Endothelial cell (in vitro differentiated cells): ENCODE measurements at places on chromosomes 6 and 20.

DNA sequence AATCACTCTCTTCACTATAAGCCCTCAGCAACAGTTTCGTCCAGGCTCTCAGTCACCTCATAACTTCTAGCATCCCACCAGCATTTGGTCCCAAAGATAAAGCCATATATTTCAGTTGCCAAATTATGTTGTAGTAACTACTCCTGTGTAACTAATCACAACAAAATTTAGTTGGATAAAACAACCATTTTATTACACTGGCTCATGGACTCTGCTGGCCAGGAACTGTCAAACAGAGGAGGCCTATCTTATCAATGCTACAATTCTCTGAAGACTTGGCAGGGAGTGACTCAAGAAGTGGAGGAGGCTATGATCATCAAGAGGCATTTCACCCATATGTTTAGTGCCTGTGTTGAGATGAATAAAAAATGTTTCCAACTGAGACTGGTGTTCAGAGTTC lies 1082.3 kb upstream of the GJE1 start:
- no peak for DNase-seq

DNA sequence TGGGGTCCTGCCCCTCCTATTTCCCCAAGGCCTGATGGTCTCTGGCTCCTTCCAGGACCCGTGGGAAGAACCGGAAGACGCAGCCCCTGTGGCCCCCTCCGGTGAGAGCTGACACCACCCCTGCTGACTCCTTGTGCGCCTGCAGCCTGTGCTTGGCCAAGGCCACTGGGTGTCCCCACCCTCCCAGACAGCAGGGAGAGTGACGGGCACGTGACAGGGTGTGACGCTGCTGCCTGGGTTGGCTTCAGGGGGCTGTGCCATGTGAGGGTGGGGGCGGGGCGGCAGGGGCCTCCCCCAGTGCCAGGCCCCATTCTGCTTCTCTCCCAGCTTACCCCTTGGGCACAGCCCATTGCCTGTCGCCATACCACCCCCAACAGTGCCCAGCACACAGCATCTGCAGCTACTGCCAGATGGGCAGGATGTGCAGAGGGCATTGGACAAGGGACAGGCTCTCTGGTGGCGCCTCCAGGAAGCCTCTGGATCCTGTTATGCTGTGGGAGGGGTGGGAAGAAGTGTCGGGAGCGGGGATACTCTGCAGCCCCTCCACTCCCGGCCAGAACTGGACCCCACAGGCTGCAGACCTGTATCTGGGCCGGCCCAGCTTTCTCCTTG lies 2.9 kb downstream of the BIRC7 start:
- no peak for DNase-seq

- no peak for DNase-seq
Measured at GRCh38 chr20:15507151-15507550, 1066.1 kb downstream of the KIF16B start.

- DNase-seq, result no peak
Measured at GRCh38 chr6:382883-383810, 8.4 kb upstream of the IRF4 start.

GRCh38 chr20:63079971-63080370 lies 73.2 kb upstream of the BHLHE23 start:
- no peak for DNase-seq

DNA sequence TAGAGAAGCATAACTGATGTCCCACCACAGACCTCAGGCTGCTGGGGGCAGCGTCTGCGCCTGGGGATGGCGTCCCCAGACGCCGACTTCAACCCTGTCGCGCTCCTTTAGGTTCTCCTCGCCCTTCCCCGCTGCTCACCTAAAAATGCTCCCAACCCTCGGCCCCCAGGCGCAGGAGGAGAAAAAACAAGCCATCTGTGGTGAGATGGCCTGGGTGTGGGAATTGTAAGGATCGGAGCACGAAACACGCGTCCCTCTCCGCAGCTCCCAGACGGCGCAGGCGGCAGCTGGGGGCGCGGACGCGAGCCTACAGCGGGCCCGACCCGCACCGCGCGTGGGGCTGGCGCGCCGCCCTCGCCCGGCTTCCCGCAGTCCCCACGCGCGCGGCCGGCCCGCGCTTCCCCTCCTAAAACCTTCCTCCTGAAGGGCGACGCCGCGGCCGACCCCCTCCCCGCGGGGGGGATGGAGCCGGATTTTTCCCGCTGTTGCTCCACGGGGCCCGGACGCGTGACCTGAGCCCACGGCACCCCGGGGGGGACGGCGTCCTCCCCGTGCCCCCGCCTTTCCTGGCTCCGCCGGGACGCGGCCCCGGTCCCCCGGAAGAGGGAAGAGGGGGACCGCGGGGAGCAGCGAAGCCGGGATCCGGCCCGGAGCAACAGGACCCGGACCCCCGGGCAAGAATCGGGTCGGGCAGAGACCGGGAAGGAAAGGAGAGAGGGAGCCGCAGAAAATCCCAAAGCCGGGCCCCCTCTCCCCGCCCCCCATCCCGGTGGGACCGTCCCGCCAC lies 611 bp downstream of the EPB41L2 start:
- peak; percentile 33 for DNase-seq

GRCh38 chr20:25676164-25676809 lies 20.4 kb downstream of the ZNF337 start:
- no peak for DNase-seq

DNA sequence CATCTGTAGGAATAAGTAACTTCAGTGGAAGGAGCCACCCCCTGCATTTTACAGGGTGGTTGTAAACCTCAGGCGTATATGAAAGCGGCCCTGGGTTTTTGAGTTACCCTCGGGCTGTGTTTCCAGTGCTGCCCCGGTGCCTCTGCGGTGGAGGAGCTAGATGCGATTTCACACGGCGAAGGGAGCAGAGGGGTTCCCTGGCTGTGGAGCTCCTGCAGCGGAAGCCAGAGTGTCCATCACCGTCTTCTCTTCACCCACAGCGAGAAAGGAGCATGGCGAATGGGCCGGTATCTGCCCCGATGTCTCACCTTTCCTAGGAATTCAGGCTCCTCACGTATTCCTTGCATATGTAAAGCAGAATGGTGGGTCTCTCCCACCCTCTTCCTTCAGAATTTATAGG lies 253.6 kb downstream of the THBS2 start:
- no peak for DNase-seq

GRCh38 chr6:43850314-43851203 lies 80.5 kb downstream of the VEGFA start:
- DNase-seq, result no peak

DNA sequence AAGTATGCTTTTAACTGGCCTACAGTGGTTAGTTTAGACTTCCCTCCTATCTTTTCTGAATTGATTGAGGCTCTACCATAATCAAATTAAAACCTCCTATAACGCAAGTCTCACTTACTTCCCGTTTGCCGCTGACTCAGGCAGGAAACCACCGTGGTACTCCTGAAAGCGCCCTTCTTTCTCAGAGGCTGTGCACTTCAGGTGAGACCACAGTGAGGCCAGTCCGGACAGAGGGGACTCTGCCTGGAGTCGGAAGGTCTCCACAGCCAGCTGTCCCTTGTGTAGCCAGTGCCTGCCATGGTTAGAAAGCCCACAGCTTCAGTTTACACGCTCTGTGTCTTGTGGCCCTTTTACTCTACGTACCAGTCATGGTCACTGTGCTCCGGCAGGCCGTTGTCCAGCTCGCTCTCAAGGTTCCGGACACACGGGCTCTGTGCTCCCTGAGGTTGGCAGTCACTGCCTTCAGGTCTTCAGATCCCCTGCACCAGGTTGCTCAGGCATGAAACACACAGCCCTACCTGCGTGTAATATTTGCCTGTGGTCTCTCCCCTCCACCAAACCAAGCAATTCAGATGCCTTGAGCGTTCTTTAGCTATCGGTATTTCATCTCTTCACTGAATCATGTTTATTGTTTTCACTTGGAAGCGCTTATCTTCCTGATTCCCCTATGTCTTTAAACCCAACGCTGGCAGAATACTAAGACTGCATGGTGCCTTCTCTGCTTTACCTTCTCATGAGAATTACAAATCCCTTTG lies 178.8 kb downstream of the SMOC2 start:
- no peak for DNase-seq

DNA sequence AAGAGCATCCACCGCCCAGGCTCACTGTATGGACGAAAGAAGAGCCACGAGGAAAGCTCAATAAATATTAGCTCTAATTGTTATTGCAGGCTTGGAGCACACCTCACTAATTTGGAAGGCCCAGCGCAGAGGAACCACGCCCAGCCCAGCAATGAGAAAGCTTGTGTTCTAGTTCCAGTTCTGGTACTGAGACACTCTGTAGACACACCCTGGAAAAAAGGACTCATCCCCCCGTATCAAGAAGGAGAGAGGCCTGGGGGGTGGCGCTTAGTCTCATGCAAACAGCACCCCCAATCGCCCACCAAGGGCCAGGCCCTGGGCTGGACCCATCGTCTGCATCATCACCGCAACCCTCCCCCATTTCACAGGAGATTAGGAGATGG lies 156.9 kb downstream of the BMP7 start:
- no peak for DNase-seq

DNA sequence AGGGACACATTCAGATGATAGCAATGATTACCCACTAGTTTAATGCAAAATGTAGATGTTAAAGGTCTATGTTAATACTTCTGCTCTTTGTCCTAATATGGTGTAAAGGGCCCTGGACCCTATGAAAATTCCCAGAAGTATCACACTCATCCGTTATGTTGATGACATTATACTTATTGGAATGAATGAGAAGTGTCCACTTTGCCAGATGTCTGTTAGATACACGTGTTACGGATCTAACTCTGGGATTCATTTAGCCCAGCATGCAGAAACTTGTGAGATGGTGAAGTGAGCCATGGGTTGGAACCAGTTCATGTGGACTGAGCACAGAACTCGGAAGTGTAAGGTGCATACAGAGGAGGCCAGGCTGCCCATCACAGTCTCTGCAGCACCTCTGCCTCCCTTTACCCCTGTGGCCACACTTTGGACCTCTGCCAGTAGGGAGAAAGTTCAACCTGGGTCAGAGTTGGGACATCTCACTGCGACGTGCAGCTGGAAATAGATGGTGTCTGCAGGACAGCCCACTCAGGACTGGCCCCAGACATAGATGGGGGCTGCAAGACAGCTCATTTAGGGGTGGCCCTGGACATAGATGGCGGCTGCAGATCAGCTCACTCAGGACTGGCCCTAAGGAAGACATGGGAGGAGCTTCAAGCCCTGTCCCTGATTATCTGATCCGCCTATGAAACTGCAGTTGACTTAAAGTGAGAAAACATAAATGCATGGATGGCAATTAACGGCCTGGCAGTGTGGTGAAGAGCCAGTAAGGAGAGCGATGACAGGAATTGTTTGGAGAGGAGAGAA lies 71.2 kb upstream of the THBS2 start:
- DNase-seq, result no peak

- no peak for DNase-seq
Measured at GRCh38 chr20:24672886-24673677, 203.7 kb downstream of the SYNDIG1 start.

DNA sequence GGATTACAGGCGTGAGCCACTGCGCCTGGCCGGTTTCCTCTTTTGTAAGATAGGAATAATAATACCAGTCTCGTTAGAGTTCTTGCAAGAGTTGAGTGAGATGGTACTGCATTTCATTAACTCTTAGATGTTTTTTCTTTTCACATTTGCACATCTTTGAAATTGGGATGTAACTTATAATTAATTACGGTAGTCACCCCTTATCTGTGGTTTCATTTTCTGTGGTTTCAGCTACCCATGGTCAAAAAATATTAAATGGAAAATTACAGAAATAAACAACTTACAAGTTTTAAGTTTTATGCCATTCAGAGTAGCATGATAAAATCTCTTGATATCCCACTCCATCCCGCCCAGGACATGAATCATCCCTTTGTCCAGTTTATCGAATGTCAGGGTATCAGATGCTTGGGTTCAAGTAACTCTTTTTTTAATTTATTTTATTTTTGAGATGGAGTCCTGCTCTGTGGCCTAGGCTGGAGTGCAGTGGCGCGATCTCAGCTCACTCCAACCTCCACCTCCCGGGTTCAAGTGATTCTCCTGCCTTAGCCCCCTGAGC lies 15.4 kb downstream of the PTK7 start:
- no peak for DNase-seq

GRCh38 chr6:70210462-70210861 lies 92.4 kb downstream of the COL9A1 start:
- DNase-seq, result no peak

DNA sequence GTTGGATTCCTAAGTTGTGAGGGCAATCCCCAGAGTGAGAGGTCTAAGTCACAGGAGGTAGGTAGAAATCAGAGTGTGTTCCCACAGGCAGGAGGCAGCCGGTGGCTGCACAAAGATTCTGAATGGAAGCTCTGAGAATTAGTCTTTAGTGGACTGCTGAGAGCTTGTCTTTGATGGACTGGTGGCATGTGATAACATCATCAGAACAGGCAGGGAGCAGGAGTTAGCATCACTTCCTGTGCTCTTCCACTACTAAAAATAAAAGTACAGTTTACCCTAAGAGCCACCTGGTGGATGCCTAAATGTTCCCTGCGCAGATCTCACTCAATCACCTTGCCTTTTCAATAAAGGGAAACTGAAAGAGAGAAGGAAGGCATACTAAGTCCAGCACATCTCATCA lies 294.6 kb upstream of the POU3F2 start:
- no peak for DNase-seq

- no peak for DNase-seq
Measured at GRCh38 chr6:71482742-71483141, 194.1 kb downstream of the OGFRL1 start.

- peak; percentile 8 for DNase-seq
Measured at GRCh38 chr6:13013681-13014503, 297.3 kb downstream of the PHACTR1 start.

- no peak for DNase-seq
Measured at GRCh38 chr20:21901470-21902275, 196.2 kb downstream of the PAX1 start.

GRCh38 chr6:70310063-70310694 lies 7.3 kb upstream of the COL9A1 start:
- peak; percentile 13 for DNase-seq

- no peak for DNase-seq
Measured at GRCh38 chr6:37134396-37135191, 35.4 kb upstream of the PIM1 start.

DNA sequence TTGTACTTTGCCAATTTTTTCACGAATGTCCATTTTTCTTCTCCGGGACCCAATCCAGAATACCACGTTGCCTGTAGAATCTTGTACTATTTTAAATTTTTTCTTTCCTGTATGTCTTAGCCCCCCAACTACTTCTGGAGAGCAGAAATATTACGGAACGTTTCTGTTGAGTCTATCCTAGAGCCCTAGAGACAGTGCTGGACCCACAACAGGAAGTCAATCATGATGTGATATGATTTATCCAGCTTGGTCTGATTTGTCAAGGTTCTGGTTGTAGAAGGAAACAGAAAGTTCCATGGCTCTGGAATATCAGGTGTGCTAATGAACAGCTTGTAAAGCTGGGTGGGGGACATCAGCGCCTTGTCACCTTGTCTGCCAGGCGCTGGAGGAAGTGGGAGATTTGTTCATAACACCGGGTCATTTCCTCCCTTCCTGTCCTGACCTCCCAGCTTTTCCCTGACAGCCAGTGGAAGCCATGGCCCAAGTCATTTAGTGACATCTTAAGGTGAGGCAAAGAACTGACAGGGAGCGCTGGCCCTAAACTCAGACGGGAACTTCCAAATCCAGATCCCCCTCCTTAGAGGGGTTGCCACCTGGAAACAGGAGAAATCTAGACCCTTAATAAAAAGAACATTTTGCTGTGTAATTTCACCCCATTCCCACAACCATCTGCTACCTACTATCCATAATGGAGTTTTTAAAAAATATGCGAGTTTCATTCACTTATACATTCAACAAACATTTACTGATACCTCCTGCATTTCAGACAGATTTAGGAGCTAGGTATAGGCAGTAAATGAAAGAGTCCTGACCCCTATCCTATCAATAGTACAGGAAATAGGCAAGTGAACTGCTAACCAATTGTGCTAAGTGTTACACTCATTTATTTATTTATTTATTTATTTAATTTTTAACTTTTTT lies 130.5 kb downstream of the ZFP64 start:
- DNase-seq, result peak; percentile 30
